ENCODE measurements at places on chromosomes 2 and 18.
A peak's percentile ranks its signal among the peaks of the same experiment; 100 is the strongest.

GRCh38 chr2:174051741-174052583, 86.8 kb upstream of the SP3 start:
- no peak for DNase-seq

DNA sequence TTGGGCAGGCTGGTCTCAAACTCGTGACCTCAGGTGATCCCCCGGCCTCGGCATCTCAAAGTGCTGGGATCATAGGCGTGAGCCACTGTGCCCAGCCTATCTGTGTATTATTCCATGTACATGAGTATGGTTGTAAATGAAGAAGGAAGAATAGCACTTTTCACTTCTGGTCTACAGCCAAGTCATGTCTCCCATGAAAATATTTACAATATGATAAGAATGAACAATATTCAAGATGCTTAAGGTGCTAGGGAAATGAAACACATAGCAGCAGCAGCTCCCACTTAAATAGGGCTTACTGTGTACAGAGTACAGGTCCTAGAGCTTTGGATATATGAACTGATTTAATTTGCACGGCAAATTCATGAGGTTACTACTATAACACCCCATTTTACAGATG, 70.3 kb upstream of the COL5A2 start:
- DNase-seq, result no peak

- no peak for DNase-seq
These were observed 160.9 kb upstream of the EPC2 start for GRCh38 chr2:148483665-148484064.

DNA sequence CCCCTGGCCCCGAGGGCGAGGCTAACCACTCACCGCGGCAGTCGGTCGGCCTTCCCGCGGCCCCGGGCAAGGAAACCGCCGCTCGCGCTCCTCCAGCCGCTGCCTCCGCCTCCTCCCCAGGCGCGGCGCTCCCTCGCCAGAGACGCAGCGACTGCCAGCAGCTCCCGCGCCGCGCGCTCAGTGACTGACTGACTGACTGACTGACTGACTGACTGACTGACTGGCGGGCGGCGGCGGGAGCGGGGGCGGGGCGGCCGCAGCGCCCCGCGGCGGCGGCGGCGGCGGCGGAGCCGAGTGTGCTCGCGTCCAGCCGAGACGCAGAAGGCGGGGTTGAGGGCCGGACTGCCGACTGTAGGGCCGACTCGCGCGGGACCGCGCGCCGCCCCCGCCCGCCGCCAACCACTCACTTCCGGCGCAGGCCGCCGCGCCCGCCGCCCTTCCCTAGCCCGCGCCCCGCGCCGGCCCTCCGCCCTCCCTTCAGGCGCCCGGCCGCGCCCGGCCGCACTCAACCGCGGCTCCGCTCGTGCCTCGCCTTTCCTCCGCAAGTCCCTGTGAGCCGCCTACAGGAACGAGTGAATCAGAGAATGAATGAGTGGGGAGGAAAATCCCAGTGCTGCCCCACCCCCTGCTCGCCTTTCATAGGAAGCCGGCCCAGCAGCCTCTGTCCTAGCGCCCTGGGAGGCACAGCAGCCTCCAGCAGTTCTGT, at the start of gene RAPH1:
RAPH1 (minus strand) TSS at position 224 of the 706 bp plus-strand sequence. CDS start 39,948 bp downstream, outside the sequence.
- DNase-seq, result peak; percentile 63

DNA sequence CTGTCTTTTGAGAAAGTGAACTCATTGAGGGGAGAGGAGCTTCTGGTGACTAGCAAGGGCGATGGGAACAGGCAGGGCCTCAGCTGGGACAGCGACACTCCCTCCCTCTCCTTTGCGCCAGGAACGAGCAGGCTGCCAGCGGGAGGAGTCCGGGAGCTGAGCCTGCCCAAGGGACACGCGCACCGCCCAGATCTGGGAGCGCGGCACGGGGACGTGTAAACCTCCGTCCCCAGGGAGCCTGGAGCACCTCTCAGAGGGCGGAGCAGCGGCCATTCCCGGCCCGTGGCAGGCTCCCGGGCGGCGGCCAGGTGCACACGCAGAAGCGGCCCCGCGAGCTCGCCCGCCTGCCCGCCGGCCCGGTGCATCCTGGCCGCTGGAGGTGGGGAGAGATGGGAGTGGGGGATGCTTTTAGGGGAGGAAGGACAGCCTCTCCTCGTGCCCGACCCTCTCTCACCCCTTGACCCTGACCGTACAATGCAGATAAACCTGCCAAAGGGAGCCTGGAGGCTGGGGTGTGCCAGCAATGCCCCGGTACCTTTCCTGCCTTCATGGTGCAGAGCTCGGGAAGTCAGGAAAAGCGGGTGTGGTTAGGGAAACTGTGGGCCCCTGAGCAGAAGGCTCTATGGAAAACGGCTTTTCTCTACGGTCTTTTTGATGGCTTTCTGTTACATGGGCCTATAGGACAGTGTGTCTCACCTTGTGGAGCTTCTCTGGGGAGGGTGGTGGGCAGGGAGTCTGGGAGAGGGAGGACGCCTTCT, 2.2 kb downstream of the AQP4 start:
- no peak for DNase-seq

DNA sequence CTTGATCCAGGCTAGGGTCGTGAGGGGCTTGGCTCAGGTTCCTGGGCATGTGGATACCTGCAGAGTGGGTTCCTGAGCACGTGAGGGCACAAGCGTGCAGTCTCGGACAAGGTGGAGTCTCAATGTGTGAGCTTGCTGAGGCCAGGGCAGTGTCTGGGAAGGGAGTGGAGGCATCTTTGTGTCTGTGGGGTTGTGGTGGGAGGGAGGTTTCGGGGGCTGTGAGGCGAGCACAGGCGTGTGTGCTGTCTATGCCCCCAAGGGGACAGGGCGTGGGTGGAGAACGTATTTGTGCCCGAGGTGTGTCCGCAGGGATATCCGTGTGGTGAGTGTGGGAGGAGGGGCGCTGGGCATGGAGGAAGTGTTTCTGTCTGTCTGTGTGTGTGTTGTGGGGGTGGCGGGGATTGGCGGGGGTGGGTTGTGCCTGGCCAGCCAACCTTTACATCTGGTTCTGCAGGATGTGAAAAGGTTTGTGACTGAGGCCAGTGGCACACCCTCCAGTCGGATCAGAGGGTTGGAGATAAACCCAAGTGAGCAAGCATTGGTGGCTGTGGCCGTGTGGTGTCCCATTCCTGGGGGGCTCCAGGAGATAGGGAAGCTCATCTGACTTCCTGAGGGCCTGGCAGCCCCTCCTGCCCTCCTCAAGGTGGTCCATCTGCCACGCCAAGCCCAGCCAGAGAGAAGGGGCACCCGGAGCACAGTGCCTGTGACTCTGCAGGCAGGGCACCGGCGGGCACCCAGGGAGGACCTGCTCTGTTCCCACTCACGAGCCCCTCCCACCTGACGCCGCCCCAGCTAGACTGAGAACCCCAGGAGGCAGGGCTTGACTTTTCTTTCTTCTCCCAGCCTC, 57.1 kb downstream of the ZFP36L2 start:
- peak; percentile 66 for DNase-seq

- no peak for DNase-seq
These were observed 127.2 kb upstream of the EPAS1 start for GRCh38 chr2:46170026-46170425.

DNA sequence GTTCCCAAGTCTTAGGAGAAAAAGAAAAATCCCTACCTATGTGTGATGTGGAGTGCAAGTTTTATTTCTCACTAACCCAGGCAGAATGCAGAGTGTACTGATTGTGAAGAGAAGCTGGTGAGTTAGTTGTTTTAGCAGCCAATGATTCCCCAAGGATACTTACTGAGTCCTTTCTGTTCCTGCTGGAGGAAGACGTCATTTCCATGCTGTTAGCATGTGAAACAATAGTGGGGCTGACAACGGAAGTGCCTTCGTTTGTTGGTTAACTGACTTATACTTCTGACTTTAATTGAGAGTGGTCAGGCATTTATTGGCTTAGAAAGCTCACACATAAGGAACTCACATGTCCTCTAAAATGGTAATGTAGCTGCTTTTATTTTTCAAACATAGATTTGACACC, 180.6 kb downstream of the MC4R start:
- DNase-seq, result no peak

DNA sequence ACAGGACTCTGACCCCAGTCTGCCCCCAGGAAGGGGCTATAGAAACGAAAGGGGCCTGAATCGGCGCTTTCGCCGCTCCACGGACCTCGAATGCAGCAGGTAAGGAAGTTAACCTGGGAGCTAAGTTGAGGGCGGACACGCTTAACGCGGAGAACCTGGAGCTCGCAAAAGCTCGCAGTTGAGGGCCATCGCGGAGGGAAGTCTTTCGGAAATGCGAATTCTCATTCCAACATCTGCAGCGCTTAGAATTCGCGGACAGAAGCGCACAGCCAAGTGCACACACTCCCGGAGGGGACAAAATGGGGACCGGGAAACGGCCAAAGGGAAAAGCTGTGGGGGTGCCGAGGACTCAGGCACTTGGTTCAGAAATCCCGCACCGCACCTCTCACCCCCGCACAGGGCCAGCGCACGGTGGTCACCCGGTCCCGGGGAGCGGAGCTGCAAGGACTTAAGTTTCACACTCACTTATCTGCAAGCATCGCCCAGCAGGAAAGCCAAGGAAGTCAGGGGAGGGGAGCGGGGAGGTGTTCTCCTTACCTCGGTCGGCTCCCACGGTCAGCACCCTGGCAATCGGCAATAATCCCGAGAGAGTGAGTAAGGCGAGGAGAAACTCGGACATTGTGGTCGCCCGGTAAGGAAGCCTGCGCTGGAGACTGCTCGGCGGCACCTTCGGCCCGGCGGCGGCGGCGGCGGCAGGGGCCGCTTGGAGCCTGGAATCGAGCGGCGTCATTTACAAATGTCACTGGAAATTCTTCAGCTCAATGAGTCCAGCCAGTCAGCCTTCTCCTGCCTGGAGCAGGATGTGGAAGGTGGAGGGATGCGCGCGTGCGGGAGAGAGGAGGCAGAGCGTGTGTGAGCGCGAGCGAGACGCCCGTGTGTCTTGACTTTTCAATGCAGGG, 456 bp downstream of the LRP1B start:
- DNase-seq, result no peak

DNA sequence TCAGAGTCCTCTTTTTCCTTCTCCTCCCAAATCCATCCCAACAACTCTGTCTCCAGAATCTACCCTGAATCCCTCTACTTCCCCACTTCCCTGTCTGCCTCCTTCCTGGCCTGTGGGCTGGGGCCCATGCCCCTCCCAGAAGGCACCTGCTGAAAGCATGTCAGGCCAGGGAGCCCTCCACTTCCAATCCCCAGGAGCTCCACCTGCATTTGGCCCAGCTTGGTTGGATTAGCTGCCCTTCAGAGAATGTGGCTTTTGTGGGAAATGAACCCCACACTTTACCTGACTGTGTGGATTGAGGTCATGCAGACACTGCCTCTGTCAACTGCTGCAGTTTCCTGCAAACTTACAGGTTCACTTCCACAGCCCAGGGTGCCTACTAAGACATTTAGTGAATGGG, 58.5 kb downstream of the ACOXL start:
- no peak for DNase-seq

- DNase-seq, result no peak
These were observed 17.2 kb downstream of the UGGT1 start for GRCh38 chr2:128108166-128108565.

DNA sequence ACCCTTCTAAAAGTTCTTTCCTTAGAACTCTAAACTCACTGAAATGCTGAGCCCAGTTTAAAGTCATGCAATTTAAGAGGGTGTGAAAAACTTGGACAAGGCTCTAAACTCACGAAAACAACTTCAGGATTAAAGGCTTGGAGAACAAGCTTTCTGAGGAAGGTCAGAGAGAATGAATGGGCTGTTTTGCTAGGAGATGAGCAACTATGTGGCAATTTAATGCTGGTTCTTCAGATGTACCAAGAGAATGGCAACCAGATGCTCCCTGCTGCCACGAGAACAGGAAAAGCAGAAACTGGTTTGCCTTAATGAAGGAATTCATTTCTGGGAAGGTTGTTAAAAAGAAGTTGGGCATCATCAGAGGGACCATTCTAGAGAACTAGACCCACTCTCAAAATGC, 77.8 kb upstream of the PMAIP1 start:
- DNase-seq, result no peak

DNA sequence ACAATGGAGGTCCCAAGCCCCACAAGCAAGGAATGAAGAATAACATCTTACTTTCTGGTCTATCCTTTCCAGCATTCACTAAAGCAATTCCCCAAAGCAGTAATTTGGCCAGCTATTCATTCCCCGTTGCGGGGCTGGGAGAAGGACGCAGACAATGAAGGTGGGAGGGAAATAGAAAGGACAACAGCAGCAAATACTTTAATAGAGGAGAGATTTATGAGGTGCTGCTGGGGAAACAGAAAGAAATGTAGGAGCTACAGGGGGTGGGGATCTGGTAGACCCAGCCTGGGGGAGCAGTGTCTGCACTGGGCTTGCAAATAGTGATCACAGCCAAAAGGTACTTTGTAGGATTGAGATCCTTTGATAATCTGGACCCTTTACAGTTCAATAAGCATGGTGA, 13.9 kb upstream of the ATL2 start:
- no peak for DNase-seq

- DNase-seq, result no peak
These were observed 246.1 kb downstream of the FBXO15 start for GRCh38 chr18:73901566-73901965.

- no peak for DNase-seq
These were observed 398.1 kb upstream of the ATP5MC3 start for GRCh38 chr2:175579646-175580045.

DNA sequence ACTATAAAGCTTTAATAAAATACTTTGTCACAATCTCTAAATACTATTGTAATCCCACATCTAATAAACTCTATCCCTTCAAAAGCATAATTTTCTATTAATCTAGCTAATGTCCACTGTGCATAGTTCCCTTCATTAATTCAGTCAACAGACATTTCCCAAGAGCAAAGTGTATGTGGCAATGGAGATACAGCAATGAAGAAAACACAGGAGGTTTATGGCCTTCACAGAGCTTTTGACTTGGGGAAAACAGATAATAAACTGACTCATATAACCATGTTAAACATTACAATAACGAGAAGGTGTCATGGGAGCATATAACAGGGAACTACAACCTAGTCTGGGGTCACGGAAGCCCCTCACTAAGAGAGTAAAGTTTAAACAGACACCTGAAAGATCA, 86.3 kb downstream of the SPIRE1 start:
- DNase-seq, result no peak

DNA sequence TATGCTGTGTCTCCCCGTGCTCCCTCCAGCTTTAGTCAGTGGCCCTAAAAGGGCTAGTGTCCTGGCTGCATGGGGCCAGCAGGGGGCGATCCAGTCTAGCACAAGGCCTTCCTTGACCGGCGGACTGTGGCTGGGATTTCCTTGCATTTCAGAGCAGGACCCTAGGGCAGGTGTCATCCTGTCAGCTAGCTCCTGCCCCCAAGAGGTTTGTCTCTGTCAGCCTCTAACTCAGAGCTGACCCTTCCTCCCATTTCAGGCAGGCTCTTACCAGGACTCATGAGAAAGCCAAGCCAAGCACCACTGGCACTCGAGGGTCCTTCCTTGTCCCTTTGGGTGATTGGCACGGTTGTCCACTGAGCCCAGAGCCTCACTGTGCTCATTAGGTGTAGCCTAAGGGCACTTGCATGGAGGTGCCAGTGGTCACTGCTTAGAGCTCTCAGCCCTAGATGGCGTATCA, 140.3 kb downstream of the RPIA start:
- DNase-seq, result peak; percentile 64

DNA sequence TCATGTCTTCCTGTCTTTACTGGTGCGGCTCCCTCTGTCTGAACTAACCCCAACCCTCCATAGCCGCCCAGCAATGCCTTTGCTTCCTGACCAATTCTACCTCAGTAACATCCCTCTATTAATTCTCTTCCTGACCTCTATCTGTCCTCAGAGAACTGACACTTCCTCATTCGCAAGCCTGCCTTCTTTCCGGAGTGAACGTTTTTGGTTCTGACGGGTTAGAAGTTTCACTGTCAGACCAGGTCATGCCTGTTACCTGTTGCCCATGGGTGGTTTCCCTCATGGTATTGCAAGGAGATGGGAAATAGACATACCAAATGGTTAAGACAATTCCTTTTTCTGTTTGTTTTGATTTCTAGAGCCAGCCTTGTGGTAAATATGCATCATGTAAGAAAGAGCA, 453.4 kb upstream of the SLC14A2 start:
- no peak for DNase-seq

Measured in activated naive CD8-positive, alpha-beta T cell treated with anti-CD3 and anti-CD28 coated beads, Interleukin-2, amount 50 U/mL, for 24 hours (primary cell).